ENCODE measurements at places on chromosomes 2 and 18.

- DNase-seq = no peak
These were observed 229.6 kb downstream of the FAM210A start for GRCh38 chr18:13496691-13497281.

DNA sequence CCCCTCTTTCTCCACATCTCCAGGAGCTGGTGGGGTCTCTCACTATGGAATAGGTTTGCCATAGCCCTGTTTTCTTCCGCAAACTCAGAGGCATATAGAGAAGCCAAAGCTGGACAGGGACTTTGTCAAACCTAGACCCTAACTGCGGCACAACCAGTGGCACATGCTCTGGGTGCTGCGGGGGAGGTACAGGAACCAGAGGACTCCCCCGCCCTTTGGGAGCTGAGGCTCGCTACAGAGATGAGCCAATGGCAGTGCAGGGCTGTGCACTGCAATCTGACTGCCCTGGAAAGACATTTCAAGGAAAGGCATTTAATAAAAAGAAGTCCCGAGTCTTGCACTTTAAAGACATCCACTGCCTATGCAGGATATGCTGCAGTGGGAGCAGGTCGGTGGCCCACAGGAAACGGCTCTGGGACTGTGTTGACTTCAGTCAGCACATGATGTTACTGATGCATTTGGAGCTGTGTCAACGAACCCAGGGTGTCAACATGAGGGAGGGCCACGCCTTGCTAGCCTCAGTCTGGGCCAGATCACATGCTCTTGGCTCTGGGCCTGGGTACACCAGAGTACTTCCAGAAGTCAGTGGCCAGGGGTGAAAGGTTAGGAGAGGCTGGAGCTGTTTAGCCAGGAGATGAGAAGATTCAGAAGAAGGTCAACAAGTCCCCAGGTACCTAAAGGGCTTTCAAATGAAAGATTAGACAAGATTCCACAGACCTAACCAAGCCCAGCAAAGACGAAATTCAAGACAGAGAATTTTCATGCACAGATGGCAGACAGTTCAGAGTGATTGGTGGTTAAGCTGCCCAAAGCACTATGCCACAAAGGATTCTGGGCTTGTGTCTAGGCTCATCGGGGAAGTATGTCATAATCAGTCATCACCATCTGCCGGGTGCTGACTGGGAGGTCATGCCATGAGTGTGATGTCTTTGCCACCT, 8.2 kb downstream of the SLC35F6 start:
- DNase-seq = no peak

GRCh38 chr18:79275992-79276391, 119.7 kb upstream of the NFATC1 start:
- no peak for DNase-seq

DNA sequence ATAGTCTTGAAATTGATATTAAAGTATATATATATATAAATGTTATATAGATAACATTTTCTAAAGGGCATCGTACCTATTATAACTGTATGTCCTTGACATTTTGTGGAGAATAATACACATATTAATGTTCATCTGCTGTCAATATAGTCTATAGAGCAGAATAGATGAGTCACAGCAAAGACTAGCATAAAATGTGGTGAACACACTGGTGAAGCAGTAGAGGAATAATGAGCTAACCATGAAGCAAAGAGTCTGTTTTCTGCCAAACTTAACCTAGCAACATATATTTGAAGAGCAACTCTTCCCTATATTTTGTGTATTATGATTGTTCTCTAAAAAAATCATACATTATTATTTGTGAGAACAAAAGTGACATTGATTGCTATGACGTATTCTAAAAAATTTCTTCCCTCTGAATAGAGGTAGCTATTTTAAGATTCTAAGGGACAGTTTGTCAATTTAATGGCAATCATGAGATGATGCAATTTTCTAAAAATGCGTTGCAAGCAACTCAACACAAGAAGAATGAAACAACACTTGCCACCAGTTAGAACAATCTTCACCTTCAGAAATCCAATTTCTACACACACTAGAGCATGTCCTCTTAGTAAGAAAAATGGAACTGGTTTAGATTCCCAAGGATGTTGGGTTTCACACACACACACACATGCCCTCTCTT, 22.0 kb downstream of the DOCK10 start:
- no peak for DNase-seq

DNA sequence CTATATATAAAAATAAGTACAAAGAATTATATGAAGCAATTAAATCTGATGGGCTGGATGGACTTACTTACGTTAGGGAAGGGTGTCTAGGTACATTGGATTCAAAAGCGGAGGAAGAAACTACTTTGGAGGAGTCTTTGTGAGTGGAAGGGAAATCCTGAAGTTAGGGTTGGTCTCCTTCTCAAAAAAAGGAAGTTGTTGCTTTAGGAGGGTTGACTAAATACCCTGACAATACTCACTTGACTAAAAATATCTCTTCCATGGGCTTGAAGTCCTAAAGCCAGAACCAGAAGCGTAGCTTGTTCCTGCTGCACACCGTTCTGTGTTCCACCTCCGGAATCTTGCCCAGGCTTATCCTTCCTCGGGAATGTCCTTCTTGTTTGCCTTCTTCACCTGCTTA, 143.3 kb upstream of the ZEB2 start:
- DNase-seq = no peak

DNA sequence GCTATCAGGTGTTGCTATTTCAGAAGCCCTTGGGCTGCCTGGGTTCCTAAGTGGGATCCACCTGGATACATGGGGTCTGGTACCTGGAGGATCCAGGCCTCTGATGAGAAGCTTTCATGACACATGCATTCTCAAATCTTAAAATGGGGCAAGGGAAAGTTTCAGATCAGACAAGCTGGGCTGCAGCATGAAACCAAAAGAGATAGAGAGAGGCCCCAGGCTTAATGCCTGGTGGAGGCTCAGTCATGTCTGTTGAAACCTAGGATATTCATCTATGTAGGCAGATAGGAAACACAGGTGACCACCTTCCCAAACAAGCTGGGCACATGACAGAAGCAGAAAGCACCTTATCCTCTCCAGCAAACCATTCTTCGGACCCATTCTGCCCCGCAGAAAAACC, 18.8 kb upstream of the PLB1 start:
- no peak for DNase-seq

- no peak for DNase-seq
These were observed 9.6 kb downstream of the CFAP221 start for GRCh38 chr2:119553687-119554344.

DNA sequence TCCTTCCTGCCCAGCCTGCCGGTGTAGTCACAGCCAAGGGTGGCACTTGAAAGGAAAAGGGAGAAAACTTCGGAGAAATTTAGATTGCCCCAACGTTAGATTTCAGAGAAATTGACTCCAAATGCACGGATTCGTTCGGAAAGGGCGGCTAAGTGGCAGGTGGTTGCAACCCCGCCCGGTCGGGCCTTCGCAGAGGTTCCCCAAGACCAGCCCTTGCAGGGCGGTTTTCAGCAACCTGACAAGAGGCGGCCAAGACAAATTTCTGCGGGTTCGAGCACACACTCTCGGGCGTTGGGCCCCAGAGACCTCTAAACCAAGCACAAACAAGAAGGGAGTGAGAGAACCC, 4.8 kb downstream of the ONECUT2 start:
- DNase-seq = no peak

GRCh38 chr18:35728676-35729075, 147.1 kb downstream of the GALNT1 start:
- no peak for DNase-seq

DNA sequence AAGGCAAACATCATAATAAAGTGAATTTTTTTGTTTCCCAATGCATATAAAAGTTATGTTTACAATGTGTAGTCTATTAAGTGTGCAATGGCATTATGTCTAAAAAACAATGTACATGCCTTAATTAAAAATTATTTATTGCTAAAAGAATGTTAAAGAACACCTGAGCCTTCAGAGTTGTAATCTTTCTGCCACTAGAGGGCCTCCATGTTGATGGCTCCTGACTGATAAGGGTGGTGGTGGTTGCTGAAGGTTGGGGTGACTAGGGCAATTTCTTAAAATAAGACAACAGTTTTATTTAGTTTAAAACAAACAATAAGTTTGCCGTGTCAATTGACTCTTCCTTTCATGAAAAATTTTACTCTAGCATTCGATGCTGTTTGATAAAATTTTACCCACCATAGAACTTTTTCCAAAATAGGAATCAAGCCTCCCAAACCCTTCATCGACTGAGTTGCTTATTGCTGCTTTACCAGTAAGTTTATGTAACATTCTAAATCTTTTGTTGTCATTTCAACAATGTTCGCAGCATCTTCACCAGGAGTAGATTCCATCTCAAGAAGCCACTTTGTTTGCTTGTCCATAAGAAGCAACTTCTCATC, 32.3 kb downstream of the MAP3K2 start:
- no peak for DNase-seq

DNA sequence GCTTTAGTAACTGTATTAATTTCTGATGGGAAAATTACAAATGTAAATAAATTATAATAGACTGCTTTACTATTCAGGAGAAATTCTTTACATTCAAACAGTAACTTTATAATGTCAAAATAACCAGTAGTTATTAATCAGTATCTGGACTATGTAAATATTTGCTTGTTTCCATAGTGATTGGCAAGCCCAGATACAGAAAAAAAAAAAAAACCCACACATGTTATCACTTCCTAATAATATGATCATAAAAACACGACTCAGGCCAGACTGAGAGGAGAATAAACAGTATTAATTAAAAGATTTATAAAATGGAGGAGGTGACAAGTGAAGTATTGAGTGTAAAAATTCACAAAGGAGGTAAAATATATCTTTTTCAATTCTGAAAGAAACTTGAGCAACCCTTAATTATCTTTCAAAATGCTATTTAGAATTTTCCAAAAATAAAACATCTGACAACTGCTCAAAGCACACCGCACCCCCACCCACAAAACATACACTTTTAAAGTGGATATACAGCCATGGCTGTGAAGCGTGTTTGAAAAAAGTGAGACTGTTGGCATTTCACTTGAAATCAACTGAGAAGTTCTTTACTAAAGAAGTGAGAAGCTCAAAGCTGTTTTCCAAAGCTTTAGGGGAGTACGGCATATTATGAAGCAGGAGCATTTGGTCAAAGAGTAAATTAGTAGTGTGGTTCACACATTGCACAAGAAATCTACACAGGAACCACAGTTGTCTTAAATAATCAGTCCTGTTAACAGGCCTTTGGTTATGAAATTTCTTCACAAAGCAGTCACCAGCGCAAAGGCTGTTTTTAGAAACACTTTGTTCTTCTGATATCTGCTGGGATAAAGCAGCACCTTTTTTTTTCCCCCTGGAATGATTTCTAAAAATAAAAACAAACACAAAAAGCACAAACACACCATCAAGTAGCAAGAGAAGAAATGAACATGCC, 475.8 kb downstream of the TXNL1 start:
- DNase-seq = no peak

- no peak for DNase-seq
These were observed 50.4 kb downstream of the SLC35F5 start for GRCh38 chr2:113705982-113706523.

- DNase-seq = no peak
These were observed 20.8 kb upstream of the TMX3 start for GRCh38 chr18:68735483-68736343.

- no peak for DNase-seq
These were observed 17.5 kb upstream of the ACVR1 start for GRCh38 chr2:157893611-157894010.

DNA sequence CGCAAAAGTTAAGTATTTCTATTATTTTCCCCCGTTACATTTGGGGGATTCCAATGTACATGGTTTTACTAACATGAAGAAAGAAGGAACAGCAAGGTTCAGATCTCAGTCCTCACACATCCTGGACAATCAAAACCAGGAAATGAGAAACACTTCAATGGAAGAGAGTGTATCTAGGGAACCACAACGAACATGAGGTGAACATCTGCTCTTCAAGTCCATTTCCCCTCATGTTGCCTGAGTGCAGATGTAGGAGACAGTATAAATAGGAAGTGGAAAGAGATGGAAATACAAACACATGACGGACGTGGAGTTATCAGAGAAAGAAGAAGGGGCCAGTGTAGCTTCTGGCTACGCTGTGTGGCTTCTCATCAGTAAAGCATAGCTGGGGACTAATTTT, 52.6 kb downstream of the CHN1 start:
- DNase-seq = no peak

GRCh38 chr2:206647985-206648384, 5.7 kb downstream of the FAM237A start:
- DNase-seq = no peak

- no peak for DNase-seq
These were observed 72.2 kb upstream of the CHRNA1 start for GRCh38 chr2:174836377-174836994.

DNA sequence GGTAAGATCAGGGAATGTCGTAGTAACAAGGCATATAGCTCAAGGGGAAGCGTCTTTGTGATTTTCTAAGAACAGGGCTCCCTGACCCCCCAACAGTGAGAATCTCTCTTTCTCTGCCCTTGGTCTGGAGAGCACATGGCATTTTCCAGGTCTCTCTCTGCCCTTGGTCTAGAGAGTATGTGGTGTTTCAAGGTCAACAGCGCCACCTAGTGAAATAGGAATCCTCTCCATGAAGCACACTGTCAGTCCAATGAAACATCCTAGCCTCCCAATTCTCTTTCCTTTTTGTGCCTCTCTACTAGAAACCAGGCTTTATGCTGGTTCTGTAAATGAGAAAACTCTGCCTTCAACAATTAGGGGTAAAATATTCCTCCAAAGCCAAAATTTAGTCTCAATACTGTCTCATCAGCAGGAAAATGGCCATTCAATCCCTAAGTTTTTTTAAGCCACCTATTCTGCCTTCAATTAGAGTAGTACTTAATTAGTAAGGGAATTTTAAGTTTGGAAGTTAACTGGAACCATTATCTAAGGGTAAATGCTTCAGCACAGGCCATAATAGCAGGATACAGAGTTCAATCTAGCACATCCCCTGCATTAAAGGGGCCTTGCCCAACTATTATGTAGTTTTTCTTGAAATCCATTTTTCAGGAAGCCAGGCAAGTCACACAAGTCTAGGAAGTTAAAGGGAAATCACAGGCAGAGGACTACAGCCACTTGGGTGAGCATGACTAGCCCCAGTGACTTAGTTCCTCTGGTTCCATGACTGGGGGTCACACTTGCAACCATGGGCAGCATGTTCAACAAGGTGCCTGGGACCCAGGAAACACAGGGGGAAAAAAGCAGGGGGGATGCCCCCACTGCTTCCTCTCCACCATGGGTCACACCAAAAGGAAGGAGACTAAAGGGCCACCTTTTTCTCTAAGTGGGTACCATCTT, 12.4 kb downstream of the DYM start:
- DNase-seq = no peak

DNA sequence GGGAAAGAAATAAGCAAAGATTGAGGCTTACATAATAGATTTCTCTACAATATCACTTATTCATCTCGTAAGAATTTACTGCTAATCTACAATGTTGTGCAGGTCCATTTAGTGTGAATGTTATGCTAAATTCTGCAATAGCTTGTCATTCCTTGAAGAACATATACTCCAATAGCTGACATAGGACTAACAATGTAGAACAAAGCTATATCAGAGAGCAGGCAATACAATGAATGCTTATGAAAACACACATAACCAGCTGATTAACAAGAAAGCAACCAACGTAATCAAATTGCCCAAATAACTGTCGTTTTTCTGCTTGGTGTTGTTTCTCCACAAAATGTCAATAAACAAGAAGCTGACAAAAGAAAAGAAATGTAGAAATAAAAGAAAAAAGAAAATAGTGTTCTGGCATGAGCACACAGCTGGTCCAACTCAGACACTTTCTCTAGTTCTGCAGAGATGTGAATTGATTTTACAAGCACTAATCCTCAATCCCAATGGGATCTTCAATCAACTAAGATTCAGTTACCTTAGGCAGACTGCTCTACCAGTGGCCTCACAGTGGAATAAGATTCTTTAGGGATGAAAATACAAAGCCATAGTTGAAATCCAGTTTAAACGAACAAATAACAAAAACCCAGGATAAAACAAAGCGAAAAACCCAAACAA, 1024.7 kb upstream of the PIK3C3 start:
- no peak for DNase-seq

GRCh38 chr2:232349946-232350635, 28.5 kb upstream of the ALPP start:
- no peak for DNase-seq

All from NCI-H1048 (cell line).